Fibroblast of lung (primary cell): ENCODE measurements at places on chromosomes 2 and 18. TPM values are rescaled to one million over a fixed set of nuclear protein-coding genes. Genes with fewer than 3 reads are reported as not detected.

SFTPB gene
- total RNA-seq, result not detected in 2 replicates

GRCh38 chr2:32807662-32808061 lies 139.1 kb upstream of the LTBP1 start:
- DNase-seq, result no peak

GRCh38 chr2:486371-486770 lies 190.8 kb downstream of the TMEM18 start:
- no peak for DNase-seq

GRCh38 chr2:200161458-200161857 lies 145.0 kb upstream of the SPATS2L start:
- DNase-seq, result no peak

DNA sequence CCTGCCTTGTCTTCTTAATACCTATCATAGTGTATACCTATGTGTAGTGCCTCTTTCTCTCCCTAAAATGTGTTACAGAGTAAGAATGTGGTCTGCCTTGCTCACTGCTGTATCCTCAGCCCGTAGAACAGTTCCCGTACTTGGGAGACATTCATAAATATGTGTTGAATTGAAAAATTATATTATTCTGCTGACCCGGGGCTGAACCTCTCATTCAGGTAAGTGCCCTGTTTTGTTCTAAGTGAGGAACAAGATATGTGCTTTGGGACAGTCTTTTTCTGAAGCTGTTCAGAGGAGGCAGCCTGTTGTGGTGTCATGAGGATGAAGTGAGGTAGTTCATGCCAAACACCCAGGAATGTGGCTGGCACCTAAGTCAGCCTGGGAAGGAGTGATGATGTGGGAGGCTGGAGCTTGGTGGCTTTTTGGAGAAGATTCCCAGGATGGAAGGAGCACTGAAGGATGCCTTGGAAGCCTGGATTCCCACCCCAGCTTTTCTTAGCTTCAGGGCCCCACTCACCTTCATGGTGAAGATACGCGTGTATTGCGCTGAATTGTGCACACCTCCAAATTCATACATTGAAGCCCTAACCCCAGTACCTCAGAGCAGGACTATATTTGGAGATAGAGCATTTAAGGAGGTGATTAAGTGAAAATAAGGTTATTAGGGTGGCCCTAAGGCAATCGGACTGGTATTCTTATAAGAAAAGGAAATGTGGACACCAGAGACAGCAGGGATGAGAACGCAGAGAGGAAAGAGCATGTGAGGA lies 166.3 kb downstream of the DDX1 start:
- DNase-seq, result no peak

DNA sequence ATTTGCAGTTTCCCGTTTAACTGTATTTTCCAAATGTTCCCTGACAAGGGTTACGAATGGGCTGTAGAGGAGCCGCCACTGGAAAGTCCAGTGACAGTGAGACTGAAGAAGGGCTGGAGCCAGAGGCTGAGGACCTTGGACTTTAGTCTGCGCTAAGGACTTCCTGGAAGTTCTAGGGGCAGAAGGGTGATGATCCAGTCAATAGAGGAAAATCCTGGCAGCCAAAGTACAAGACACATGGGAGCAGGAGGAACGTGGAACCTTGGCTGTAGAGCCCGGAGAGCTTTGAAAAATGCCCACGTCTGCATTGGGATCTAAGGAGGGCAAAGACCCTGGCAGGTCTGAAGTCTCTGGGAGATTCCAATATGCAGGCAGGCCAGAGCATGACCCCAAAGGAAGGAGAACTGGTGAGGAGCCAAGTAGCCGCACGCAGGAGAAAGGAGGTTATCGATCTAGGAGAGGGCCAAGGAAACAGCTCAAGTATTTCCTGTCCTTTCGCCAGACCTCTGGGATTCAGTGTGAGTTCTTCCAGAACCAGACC lies 28.5 kb downstream of the MBP start:
- DNase-seq, result peak; percentile 41

DNA sequence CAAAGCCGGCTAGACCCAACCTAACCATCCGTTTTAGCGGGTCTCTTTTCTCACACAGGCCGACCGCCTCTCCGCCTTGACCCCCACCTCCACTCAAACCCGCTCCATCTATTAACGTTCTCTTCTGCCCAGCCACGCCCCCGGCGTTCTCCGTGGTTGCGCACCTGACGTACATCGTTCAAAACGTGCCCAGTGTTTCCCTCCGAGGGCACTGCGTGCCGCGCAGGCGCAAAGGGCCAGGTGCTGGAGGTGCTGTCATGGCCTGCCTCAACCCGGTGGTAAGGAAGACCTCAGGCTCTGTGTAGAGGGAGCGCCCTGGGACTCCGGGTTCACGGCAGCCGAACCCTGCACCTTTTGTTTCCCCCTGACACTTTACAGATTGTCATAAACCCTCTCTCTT lies at the start of gene GTF2A1L:
TSS of gene GTF2A1L (plus strand) at position 239 of the 400 bp plus-strand sequence. CDS start at position 258, 19 bp downstream.
- no peak for DNase-seq

- DNase-seq, result peak; percentile 54
Observed at GRCh38 chr2:23940718-23941620, 706 bp downstream of the UBXN2A start.

SEPTIN10 gene
- total RNA-seq, result 90.3 and 101 TPM in 2 replicates

ADCYAP1 gene
- total RNA-seq, result not detected in 2 replicates

SIX2 gene
- under 0.01 TPM in 1 of 2 replicates, not detected in the other for total RNA-seq

- DNase-seq, result no peak
Observed at GRCh38 chr2:11093467-11093866, 61.8 kb upstream of the SLC66A3 start.

TXNL1 gene
- total RNA-seq, result 16.4 and 25.4 TPM in 2 replicates

DTNA gene
- total RNA-seq, result 28.2 and 38.8 TPM in 2 replicates

DNA sequence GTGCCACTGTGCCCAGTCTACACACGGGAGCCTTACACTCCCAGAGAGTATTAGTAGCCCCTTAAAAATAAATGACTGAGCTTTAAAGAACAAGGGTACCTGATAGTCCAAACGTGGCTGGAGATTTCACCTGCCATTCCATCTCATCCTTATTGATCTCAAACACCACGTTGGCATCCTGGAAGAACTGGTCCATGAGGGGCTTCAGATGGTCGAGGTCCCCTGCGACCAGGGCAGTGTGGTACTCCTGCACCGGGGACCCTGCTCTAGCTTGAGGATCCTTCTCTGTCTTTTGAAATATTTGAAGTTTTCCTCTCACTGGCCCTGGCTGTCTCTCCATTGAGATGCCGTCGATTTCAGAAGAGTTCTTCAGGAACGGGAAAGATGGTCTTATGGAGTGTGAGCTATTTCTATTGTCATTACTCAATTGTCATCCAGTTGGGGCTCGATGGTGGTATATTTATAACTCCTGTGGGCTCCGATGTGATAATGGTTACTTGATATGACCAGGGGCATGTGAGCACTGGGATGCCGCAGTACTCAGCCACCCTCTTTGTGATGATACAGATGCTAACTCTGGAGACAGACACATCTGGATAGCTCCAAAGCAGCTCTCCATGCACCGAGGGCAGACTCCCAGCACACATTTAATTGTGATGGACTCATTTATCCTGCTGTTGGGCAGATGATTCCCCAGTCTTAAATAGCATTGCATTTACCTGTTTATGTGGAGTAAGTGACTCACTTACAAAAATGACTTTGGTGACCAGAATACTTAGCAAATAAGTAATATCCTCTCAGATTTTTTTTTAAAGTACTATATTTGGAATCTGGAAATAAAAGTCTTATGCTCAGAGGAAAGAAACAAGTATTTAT lies 22.8 kb downstream of the ASB18 start:
- DNase-seq, result no peak

UPP2 gene
- not detected in 2 replicates for total RNA-seq

AGXT gene
- not detected in 2 replicates for total RNA-seq

DNA sequence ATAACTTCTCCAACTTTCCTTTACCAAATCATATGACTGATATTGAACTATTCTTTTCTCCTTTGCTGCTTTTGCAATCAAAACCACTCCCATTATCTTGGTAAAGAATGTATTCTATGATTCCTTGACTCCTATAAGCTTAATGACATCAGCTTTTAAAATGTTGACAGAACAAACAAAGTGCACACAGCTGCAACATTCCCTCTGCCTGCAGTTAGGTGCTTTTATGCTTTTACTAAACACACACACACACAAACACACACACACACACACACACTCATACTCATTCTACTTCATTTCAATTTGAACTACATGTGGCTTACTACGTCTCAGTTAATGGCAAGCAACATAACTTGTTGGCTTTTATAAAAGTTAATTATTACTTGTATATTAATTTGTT lies 946.6 kb downstream of the DPP10 start:
- no peak for DNase-seq

DNA sequence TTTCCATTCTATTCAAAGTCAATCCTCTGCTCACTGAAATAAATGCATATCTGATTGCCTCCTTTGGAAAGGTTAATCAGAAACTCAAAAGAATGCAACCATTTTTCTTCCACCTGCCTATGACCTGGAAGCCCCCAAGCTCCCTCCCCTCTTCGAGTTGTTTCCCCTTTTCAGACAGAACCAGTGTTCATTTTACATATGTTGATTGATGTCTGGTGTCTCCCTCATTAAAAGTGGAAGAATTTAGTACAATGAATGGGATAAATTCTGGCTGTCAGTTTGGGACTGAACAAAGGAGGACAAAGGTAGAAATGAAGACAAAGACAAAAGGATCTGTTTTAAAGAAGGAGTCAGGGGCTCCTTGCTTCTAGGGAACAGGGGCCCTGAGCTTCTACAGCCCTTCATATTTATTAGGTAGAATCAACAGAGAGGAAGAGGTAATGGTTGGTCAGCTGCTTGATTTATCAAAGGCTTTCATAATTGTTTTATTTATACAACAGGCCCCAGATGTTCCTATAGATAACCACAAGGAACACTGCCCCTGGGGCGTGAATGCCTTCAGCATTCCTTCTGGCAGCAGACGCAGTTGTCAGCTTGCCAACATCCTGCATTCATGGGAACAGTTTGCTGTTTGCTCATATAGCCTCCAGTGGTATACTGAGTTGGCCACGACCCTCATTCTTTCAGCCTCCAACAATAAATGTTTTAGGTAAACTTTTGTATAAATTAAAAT lies 949.8 kb upstream of the LRATD1 start:
- DNase-seq, result peak; percentile 84
